Naive thymus-derived CD8-positive, alpha-beta T cell (primary cell): ENCODE measurements at places on chromosomes 6 and 20.

- H3K27me3 ChIP-seq, result no peaks in the 10 kb centered on the region
- DNase-seq, result no peak
- H3K36me3 ChIP-seq, result peaks cover 3% of the 10 kb centered on the region
- H3K4me3 ChIP-seq, result no peak overlapping the region
- peaks cover 11% of the 10 kb centered on the region for H3K4me1 ChIP-seq
These were observed 37.0 kb downstream of the SHLD1 start for GRCh38 chr20:5786930-5787795.

DNA sequence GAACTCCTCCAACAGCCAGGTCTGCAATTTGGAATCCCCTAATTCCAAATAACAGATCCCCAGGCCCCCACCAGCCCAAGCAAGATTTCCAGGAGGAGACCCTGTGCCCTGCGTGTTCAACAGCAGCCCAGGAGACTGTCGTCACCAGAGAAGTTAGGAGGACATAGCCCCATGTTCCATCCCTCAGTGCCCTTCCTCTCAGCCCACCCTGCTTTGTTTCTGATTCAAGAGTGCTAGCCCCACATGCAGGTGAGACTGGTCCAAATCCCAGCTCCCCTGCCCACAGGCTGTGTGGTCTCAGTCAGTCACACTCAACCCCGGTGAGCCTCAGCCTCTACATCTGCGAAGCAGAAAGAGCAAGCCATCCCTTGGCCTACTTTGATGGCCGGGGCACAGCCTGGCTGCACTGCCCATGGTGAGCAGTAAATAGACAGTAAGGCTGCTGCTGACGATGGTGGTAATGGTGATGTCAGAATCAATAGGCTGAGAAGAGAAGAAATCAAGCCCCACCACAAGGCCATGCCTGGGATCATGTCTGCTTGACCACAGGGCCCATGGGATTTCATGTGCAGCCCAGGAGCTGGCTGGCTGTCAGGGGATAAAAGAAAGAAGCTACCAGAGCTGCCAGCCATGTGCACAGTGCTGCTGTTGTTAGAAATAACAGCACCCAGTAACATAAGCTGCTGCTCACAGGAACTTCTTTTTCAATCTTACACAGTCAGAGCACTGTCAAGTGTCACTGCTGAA is 51.5 kb upstream of the NXT1 start:
- no peak overlapping the region for H3K4me3 ChIP-seq
- DNase-seq, result no peak
- no peak overlapping the region for H3K27ac ChIP-seq
- H3K4me1 ChIP-seq, result no peaks in the 10 kb centered on the region
- no peaks in the 10 kb centered on the region for H3K36me3 ChIP-seq

GRCh38 chr20:37816726-37817125 is 86.2 kb upstream of the VSTM2L start:
- H3K4me1 ChIP-seq, result peaks cover 9% of the 10 kb centered on the region
- DNase-seq, result no peak
- H3K27ac ChIP-seq, result no peak overlapping the region
- H3K4me3 ChIP-seq, result no peak overlapping the region
- no peaks in the 10 kb centered on the region for H3K27me3 ChIP-seq

DNA sequence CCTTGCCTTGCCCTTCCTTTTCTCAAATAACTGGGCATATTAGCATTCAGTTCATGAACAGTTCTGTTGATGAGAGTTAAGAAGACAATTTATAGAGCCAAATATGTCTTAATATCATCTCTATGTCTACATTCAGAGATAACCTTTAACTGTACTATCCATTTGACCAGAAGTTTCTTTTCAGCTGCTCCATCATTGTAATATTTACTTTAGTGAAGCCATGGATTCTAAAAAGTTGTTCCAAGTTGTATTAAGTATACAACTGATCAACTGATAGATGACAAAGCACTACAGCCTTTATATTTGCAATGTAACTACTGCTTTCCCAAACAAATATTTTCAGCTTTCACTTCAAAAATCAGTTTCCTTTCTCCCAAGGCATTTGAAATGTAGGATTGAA is 1252.7 kb downstream of the EPHA7 start:
- H3K36me3 ChIP-seq, result no peaks in the 10 kb centered on the region
- H3K27ac ChIP-seq, result no peak overlapping the region
- no peaks in the 10 kb centered on the region for H3K27me3 ChIP-seq
- no peak overlapping the region for H3K4me3 ChIP-seq
- no peaks in the 10 kb centered on the region for H3K4me1 ChIP-seq
- no peak for DNase-seq

- DNase-seq, result no peak
- no peak overlapping the region for H3K27ac ChIP-seq
- H3K4me3 ChIP-seq, result no peak overlapping the region
- H3K36me3 ChIP-seq, result peaks cover 19% of the 10 kb centered on the region
- H3K27me3 ChIP-seq, result no peaks in the 10 kb centered on the region
- no peaks in the 10 kb centered on the region for H3K4me1 ChIP-seq
These were observed 39.2 kb upstream of the LTV1 start for GRCh38 chr6:143803769-143804568.
